Sigmoid colon (tissue), 7 donors: ENCODE measurements at places on chromosomes 13 and 19. TPM values are rescaled to one million over a fixed set of nuclear protein-coding genes. Genes with fewer than 3 reads are reported as not detected.
A peak's percentile ranks its signal among the peaks of the same experiment; 100 is the strongest.

GRCh38 chr19:24078680-24079079 is 8.3 kb upstream of the ZNF254 start:
- no peaks in the 10 kb centered on the region for H3K4me1 ChIP-seq
- DNase-seq: no peak

GRCh38 chr19:46404055-46404752 is 9.2 kb downstream of the CCDC8 start:
- peaks cover 14% of the 10 kb centered on the region for H3K27me3 ChIP-seq
- peak overlapping the region; percentile 41 for H3K4me3 ChIP-seq
- H3K4me1 ChIP-seq: peaks cover 17% of the 10 kb centered on the region
- H3K36me3 ChIP-seq: no peaks in the 10 kb centered on the region

DNA sequence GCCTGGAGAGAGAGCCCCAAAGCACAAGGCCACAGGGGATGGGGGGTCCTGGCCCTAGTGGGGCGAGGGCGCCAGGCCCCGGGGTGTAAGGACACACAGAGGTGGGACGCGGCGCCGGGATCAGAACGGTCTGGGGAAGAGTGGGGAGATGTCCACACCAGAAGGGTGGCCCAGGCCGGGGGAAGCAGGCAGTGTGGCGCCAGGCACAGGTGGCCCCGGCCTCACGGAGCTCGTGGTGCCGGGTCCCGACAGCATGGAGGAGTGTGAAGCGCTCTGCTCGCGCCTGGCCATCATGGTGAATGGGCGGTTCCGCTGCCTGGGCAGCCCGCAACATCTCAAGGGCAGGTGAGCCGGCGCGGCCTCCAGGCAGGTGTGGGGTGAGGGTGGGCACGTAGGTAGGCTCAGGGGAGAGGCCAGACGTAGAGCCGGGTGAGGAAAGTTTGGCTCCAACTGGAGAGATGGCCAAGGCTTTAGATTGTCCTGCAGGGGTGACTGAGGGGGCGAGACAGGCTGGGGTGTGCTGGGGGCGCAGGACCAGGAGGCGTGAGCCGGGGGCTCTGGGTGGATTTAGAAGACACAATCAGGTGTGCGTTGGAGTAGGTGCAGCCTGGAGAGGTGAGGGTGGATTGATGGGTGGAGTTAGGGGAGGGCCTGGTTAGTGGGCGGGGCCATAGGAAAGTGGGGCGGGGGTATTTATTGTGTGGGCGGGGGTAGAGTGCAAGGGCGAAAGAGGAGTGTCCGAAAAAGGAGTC is 2.9 kb upstream of the ARHGAP45 start:
- DNase-seq: no peak
- H3K4me1 ChIP-seq: no peaks in the 10 kb centered on the region
- H3K4me3 ChIP-seq: no peak overlapping the region
- no peaks in the 10 kb centered on the region for H3K36me3 ChIP-seq
- peaks cover 30% of the 10 kb centered on the region for H3K27me3 ChIP-seq

DNA sequence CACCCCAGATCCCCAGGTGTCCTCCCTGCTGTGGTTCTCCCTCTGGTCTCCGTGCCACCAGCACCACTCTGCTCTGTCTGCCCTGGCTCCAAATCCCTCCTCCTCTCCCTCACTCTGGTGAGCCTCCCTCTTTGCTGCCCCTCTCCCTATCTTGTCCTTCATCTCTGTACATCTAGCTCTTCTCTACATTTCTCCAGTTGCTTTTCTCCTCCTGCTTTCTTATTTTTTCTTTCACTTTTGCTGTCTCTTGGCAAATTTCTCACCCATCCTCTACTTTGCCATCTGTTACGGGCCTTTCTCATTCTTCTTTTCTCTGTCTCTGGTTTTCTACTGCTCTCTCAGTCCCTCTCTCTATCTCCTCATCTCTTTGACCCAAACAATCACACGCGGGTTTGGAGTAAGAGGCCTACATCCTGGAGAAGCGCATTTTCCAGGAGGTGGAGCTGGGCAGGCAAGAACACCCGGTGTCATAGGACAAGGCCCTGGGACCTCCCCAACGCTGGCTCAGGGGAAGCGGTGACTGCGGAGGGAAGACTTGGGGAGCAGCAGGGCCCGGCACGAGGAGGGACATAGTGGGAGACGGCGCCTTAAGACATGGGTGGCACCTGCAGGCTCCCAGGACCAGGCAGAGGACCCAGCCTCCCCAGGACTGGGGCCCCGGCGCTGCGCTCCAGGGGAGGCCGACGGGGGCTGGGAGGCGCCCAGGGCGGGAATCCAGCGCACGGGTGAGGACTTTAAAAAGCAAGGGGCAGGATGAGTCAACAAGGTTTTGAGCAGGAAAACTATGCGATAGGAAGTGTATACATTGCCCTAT is 9.9 kb downstream of the ZNF611 start:
- no peaks in the 10 kb centered on the region for H3K27me3 ChIP-seq
- H3K27ac ChIP-seq: no peak overlapping the region
- H3K4me1 ChIP-seq: no peaks in the 10 kb centered on the region
- no peak overlapping the region for H3K4me3 ChIP-seq

GRCh38 chr13:20942938-20943559 is 40.5 kb upstream of the XPO4 start:
- DNase-seq: no peak
- peaks cover 13% of the 10 kb centered on the region for H3K4me1 ChIP-seq
- no peaks in the 10 kb centered on the region for H3K27me3 ChIP-seq
- H3K4me3 ChIP-seq: no peak overlapping the region
- H3K36me3 ChIP-seq: no peaks in the 10 kb centered on the region
- peak overlapping the region; percentile 84 for H3K27ac ChIP-seq

DNA sequence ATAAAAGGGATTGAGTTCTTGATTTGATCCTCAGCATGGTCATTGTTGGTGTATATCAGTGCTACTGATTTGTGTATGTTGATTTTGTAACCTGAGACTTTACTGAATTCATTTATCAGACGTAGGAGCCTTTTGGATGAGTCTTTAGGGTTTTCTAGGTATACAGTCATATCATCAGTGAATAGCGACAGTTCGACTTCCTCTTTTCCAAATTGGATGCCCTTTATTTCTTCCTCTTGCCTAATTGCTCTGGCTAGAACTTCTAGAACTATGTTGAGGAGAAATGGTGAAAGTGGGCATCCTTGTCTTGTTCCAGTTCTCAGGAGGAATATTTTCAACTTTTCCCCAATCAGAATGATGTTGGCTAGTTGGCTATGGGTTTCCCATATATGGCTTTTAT is 27.0 kb downstream of the POMP start:
- H3K27ac ChIP-seq: no peak overlapping the region
- no peaks in the 10 kb centered on the region for H3K36me3 ChIP-seq
- no peaks in the 10 kb centered on the region for H3K4me1 ChIP-seq
- DNase-seq: no peak
- H3K27me3 ChIP-seq: no peaks in the 10 kb centered on the region

DNA sequence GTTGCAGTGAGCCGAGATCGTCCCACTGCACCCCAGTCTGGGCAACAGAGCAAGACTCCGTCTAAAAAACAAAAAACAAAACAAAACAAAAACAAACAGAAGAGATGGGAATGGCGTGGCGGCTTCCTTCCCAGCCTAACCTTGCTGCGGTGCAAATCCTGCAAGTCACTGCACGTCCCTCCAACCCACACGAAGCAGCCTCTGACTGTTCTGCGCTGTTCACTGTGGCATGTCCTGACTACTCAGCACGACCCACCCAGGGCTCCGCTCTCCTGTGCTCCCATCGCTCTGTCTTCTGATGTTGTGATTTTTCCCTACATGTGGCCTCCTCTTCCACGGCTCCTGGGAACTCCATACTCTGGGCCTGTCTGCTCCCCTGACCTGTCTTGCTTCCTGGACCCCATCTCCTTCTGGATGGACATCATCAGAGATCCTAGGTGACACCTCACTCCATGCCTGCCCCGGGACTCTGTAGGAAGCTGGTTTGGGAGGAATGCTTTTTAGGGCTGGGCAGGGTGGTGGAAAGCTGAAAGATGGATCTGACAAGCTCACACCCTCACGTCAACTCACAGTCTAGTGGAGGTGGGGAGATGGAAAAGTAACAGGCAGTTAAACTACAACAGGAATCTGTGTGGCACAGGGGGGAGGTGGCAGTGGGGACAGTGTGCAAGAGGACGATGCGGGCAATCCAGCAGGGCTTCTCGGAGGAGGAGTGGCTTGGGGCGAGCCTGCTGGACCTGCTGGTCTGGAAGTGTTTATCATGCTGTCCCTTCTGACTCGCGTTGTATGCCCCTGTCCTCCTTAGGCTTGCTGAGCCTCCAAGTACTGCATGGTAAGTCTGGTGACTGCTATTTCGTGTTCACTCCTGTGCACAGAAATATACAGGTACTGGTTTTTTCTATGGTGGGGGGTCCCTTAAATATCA is 18.8 kb downstream of the ZSCAN5A start:
- H3K27ac ChIP-seq: no peak overlapping the region
- no peaks in the 10 kb centered on the region for H3K4me1 ChIP-seq
- H3K27me3 ChIP-seq: no peaks in the 10 kb centered on the region
- H3K4me3 ChIP-seq: no peak overlapping the region
- no peaks in the 10 kb centered on the region for H3K36me3 ChIP-seq

GRCh38 chr19:39297931-39298634 is 1.9 kb downstream of the IFNL1 start:
- H3K27ac ChIP-seq: no peak overlapping the region
- no peak overlapping the region for H3K4me3 ChIP-seq
- DNase-seq: peak; percentile 52
- no peaks in the 10 kb centered on the region for H3K4me1 ChIP-seq
- H3K36me3 ChIP-seq: no peaks in the 10 kb centered on the region
- H3K27me3 ChIP-seq: no peaks in the 10 kb centered on the region

GRCh38 chr19:18223860-18224524 is 2.2 kb downstream of the PDE4C start:
- DNase-seq: peak; percentile 69
- H3K4me3 ChIP-seq: peak overlapping the region; percentile 47
- H3K36me3 ChIP-seq: no peaks in the 10 kb centered on the region
- H3K27me3 ChIP-seq: no peaks in the 10 kb centered on the region
- H3K4me1 ChIP-seq: no peaks in the 10 kb centered on the region

GRCh38 chr19:3118232-3119070 is 17.4 kb upstream of the GNA15 start:
- peaks cover 8% of the 10 kb centered on the region for H3K36me3 ChIP-seq
- H3K27me3 ChIP-seq: no peaks in the 10 kb centered on the region
- H3K4me1 ChIP-seq: no peaks in the 10 kb centered on the region
- DNase-seq: no peak
- no peak overlapping the region for H3K4me3 ChIP-seq

DNA sequence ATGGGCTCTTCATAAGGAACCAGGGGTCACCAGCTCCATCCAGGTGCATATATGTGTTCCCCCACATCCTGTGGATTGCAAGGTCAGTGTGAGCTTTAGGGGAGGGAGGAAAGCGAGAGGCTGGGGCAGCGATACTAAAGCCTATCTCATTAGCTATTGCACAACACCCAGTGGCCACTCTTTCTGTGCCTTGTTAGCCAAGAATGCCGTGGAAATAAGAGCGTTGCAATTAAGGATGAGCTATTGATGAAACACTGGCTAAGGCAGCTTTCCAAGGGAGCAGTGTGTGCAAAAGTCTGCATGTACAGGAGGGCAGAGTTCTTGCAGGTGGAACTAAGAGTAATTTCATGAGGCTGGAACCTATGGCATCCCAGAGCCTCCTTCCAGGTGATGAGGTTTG is 17.6 kb downstream of the TNFSF11 start:
- peaks cover 14% of the 10 kb centered on the region for H3K4me1 ChIP-seq
- DNase-seq: no peak
- H3K36me3 ChIP-seq: no peaks in the 10 kb centered on the region

DNA sequence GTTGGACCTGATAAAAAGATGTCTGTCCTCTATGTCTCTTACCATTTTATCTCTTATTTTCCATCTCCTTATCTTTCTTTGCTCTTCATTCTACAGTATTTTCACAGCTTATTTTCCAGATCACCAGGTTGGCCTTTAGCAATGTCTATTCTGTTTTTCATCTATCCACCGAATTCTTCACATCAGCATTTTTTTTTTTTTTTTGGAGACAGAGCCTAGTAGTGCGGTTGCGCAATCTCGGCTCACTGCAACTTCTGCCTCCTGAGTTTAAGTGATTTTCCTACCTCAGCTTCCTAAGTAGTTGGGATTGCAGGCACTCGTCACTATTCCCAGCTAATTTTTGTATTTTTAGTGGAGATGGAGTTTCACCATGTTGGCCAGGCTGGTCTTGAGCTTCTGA is 49.0 kb downstream of the DNAJC15 start:
- H3K27ac ChIP-seq: no peak overlapping the region
- H3K4me3 ChIP-seq: no peak overlapping the region
- H3K4me1 ChIP-seq: peaks cover 62% of the 10 kb centered on the region

- no peaks in the 10 kb centered on the region for H3K27me3 ChIP-seq
- no peak overlapping the region for H3K4me3 ChIP-seq
- H3K4me1 ChIP-seq: no peaks in the 10 kb centered on the region
Observed at GRCh38 chr19:28472843-28473242, 740.1 kb downstream of the UQCRFS1 start.

GRCh38 chr13:45546410-45546765 is 69.2 kb downstream of the ERICH6B start:
- no peaks in the 10 kb centered on the region for H3K36me3 ChIP-seq
- no peak overlapping the region for H3K27ac ChIP-seq
- no peak overlapping the region for H3K4me3 ChIP-seq
- no peak for DNase-seq

DNA sequence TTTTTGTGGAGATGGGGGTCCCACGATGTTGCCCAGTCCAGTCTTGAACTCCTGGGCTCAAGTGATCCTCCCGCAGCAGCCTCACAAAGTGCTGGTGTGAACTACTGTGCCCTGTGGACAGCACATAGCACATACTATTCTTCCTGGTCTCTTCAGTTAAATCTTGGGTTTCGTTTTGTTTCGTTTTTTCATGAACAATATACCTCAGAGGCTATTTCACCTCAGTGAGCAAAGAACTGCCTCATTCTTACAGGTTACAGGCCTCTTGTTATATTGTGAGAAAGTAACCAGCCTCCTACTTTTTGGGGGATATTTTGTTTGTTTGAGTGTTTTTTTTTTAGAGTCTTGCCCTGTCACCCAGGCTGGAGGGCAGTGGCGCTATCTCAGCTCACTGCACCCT is 1.3 kb upstream of the C3 start:
- H3K27ac ChIP-seq: no peak overlapping the region
- peaks cover 5% of the 10 kb centered on the region for H3K4me1 ChIP-seq
- H3K36me3 ChIP-seq: no peaks in the 10 kb centered on the region
- no peak overlapping the region for H3K4me3 ChIP-seq
- DNase-seq: no peak
- peaks cover 4% of the 10 kb centered on the region for H3K27me3 ChIP-seq

DNA sequence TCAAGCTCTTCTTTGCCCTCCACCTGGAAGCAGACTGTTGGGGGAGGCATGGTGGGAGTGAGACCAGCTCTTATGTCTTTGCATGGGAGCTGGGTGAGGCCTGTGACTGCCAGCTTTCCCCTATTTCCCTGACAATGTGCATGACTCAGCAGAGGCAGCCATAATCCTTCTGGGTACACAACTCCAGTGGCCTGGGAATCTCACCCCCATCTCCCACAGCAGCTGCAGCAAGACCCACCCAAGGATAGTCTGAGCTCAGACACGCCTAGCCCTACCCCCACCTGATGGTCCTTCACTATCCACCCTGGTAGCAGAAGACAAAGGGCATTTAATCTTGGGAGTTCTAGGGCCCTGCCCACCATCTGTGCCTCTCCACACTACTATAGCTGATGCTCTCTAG is 41.4 kb upstream of the FGF14 start:
- no peaks in the 10 kb centered on the region for H3K4me1 ChIP-seq
- H3K27ac ChIP-seq: no peak overlapping the region

- H3K27me3 ChIP-seq: no peaks in the 10 kb centered on the region
- no peak overlapping the region for H3K27ac ChIP-seq
- no peak overlapping the region for H3K4me3 ChIP-seq
- no peak for DNase-seq
Observed at GRCh38 chr13:60019119-60019993, 144.4 kb downstream of the DIAPH3 start.

The ZNF177 gene
- polyA plus RNA-seq: not detected

The ALOX5AP gene
- 13.2 TPM for polyA plus RNA-seq

The NLRP4 gene
- 0.17 TPM for polyA plus RNA-seq

The ZNF429 gene
- polyA plus RNA-seq: 7.8 TPM

The MEF2B gene
- polyA plus RNA-seq: not detected

The B3GNT3 gene
- 72.3 TPM for polyA plus RNA-seq
